ENCODE measurements at places on chromosomes 6 and 20.
A peak's percentile ranks its signal among the peaks of the same experiment; 100 is the strongest.

DNA sequence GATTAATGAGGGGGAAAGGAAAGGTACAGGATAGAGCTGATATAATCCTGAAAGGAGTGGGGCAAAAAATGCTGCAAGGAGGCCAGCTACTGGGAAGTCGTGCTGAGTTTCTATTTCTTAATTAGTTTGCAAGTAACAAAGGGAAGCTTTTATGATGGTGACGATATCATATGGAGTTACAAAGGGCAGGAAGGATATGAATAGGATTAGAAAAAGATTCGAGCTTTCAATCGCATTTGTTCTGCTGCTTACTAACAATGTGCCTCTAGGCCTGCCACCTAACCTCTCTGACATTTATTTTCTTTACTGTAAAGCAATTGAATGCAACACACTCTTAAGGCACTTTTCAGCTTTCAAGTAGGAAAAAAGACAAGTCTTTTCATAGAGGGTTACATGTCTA lies 219.2 kb downstream of the CLVS2 start:
- no peak for DNase-seq

DNA sequence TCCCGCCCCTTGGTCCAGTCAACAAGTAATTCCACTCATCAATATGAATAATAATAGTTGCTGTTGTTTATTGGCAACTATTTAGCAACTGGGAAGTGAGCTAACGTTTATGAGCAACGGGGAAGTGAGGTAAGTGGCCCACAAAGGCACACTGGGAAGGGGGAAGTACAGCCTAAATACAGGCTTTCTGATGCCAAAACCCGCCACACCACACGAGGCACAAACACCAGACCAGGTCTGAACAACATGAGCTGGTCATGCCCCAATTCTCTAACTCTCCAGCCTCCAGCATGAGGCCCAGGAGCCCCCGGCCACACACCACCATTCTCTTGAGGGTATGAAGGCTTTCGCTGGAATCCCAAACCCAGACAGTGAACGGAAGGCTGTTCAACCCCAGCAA lies 50.8 kb downstream of the PREX1 start:
- DNase-seq, result no peak

GRCh38 chr20:63651942-63652191 lies 1.4 kb downstream of the STMN3 start:
- no peak for DNase-seq

GRCh38 chr6:157528931-157529653 lies 148.1 kb downstream of the ZDHHC14 start:
- peak; percentile 61 for DNase-seq

DNA sequence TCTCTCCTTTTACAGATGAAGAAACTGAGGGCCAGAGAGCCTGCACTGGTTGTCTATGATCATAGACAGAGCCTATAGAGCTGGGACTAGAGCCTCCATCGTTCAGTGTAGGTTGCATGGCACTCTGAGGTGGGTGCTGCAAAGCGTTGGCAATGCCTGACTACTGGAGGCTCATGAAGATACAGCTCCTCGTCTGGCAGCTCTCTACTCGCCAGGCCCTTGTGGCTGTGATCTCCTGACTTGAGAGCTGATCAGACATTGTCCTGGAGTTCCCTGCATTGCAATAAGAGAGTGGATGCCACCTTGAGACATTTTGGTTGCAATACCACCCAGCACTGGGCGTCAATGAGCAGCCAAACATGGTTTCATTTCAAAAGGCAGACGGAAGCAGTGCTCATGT lies 270.1 kb upstream of the ARID1B start:
- DNase-seq, result no peak

DNA sequence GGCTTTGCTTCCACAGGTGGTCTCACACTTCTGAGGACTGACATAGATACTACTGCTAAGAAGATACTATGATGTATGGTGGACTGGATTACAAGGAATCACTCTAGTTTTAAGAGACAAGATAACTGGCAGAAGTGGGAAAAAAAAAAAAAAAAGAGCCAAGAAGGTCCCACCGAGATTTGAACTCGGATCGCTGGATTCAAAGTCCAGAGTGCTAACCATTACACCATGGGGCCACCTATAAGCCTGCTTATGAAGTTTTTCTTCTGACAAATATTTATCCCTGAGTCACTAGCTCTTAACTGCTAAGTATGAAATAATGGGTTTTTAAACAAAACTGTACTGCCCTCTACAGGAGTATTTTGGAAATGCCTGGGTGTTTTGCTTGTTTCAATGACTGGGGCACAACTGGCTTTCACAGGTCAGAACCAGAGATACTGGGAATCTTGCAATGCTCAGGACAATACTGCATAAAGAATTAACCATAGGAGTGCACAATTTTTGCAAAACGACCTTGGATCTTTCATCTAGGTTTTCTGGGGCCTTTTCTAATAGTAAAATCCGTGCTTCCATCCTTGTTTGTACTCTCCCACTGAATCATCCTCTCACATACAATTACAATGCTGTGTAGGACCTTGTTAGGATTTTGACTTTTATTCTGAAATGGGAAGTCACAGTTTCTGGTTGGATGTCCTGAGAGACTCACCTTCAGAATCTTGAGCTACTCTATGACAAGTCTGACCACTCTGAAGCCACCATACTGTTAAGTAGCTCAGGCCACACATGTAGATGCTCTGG lies 116.3 kb downstream of the OR2B2 start:
- DNase-seq, result peak; percentile 52

- no peak for DNase-seq
Observed at GRCh38 chr6:100553243-100553642, 88.5 kb upstream of the SIM1 start.

- no peak for DNase-seq
Observed at GRCh38 chr6:168250250-168250649, 69.3 kb downstream of the DACT2 start.

GRCh38 chr6:36149476-36149875 lies 19.2 kb downstream of the MAPK13 start:
- DNase-seq, result no peak

DNA sequence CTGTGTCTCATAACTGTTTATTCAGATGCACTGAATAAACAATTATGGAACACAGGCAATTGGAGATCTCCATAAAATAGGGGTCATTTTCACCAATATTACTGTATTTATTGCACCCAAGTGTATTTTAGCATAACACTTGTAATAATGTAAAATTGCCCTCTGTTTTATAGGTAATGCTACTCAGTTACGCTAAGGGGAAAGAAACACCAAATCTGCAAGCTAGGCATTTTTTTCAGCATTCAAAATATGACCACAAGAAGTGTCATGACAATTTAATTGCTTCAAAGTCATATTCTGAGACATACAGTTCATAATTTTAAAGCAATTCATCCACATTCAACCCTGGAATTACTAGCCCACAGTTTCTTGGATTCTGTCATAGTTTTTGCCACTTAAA lies 643.2 kb upstream of the NOX3 start:
- DNase-seq, result no peak

DNA sequence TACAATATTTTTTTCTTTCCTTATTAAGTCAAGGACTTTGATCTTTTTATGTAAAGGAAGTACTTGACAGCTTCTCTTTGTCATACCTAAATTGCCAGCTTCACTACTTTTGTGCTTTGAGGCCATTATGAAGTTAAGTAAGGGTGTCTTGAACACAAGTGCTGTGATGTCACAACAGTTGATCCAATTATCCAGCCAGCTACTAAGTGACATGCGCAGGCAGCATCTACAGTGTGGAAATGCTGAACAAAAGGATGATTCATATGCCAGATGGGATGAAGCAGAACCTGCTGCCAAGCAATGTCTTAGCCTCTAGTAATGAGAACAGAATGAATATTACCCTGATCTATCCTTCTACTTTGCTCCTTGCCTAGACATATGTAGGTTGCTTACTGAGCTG lies 68.3 kb upstream of the TMEM244 start:
- no peak for DNase-seq

DNA sequence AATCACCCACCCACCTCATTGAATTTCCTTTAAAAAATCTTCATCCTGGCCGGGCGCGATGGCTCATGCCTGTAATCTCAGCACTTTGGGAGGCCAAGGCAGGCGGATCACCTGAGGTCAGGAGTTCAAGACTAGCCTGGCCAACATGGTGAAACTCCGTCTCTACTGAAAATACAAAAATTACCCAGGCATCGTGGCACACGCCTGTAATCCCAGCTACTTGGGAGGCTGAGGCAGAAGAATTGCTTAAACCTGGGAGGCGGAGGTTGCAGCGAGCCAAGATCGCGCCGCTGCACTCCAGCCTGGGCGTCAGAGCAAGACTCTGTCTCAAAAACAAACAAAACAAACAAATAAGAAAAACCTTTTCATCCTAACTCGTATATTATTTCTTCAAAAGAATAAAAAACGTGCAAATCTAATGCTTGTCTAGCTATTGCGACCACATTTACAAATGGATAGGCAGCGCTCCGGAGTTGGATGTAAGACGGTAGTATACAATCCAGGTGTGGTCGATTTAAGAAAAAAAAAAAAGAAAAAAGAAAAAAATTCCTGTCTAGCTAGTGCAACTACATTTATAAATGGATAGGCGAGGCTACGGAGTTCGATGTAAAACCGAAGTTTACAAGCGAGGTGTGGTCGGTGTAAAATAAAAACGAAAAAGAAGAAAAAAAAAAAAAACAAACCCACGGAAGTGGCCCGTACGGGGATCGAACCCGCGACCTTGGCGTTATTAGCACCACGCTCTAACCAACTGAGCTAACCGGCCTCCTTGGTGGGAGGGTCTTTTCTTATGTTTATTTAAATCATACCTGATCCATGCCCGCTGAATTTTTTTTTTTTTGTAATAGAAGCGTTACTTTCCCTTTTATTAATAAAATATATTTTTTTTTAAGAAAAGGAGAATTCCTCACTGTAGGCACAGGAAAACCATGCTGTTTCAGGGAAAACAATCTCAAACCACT lies 70.7 kb upstream of the PRSS16 start:
- DNase-seq, result peak; percentile 75

- DNase-seq, result no peak
Observed at GRCh38 chr6:44341095-44341890, 1.2 kb upstream of the SPATS1 start.

GRCh38 chr6:69631552-69632346 lies 165.1 kb downstream of the LMBRD1 start:
- DNase-seq, result no peak

- no peak for DNase-seq
Observed at GRCh38 chr6:106169517-106169916, 83.4 kb downstream of the PRDM1 start.

GRCh38 chr6:163599684-163600083 lies 185.2 kb downstream of the QKI start:
- DNase-seq, result no peak

DNA sequence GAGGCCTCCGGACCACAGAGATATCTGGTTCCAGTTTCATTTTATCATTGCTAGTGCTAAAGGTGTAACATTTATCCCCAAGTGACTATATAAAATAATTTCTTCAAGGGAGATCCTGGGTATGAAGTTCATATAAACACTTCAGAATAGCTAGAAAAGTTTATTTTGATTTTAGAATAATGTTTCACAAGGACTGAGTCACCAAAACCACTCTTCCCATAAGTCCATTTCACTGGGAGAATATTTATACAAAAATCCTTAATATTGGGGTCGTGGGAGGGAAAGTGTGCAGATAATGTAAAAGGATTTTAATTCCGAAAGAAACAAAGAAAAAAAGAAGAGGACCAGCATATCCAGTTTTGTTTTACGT lies 128.1 kb downstream of the ISM1 start:
- no peak for DNase-seq

GRCh38 chr6:37878150-37878710 lies 58.7 kb downstream of the ZFAND3 start:
- no peak for DNase-seq

- no peak for DNase-seq
Observed at GRCh38 chr6:50819904-50820868, 1.5 kb downstream of the TFAP2B start.

GRCh38 chr20:60977901-60978300 lies 274.2 kb upstream of the CDH4 start:
- peak; percentile 46 for DNase-seq

DNA sequence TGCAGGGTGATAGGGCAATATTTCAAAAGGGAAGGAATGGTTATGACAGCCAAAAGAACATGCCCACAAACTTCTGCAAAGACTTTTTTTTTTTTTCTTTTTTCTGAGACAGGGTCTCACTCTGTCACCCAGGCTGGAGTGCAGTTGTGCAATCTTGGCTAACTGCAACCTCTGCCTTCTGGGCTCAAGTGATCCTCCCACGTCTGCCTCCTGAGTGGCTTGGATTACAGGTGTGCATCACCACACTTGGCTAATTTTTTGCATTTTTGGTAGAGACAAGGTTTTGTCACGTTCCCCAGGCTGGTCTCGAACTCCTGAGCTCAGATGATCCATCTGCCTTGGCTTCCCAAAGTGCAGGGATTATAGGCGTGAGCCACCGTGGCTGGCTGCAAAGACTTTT lies 117.6 kb upstream of the ADGRF1 start:
- no peak for DNase-seq

GRCh38 chr20:58981628-58982364 lies 740 bp downstream of the NELFCD start:
- no peak for DNase-seq

DNA sequence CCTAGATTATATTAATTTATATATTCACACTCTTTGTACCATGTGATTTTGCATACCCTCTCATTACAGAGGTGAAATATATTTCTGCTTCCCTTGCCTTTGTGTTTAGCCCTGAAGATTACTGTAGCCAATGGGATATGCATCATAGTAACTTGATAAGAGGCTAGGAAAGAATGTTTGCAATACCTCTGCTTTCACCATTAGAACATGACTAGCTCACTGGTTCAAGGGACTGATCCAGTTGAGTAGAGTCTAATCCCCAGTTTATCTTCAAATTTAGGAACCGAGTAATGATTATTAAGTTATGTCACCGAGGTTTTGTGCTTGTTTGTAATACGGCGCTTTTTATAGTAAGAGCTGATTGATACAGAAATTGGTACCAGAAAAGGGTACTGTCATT lies 552.6 kb upstream of the GJE1 start:
- DNase-seq, result no peak

- DNase-seq, result no peak
Observed at GRCh38 chr6:159533016-159533415, 160.0 kb downstream of the SOD2 start.
